ENCODE measurements at places on chromosomes 3 and 15.
A peak's percentile ranks its signal among the peaks of the same experiment; 100 is the strongest.

DNA sequence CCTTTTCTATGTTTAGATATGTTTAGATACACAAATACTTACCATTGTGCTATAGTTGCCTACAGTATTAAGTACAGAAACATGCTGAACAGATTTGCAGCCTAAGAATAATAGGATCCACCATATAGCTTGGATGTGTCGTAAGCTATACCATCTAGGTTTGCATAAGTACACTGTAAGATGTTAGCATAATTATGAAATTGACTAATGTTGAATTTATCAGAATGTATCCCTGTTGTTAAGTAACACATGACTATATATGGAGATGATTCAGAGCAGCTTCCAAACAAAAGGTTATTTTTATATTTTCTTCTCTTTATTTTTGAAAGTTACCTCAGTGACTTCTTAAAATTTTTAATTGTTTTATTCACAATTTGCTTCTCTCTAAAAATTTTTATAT is 2.4 kb downstream of the SLC28A2 start:
- DNase-seq, result no peak

- DNase-seq, result no peak
These were observed 85.6 kb upstream of the PIAS1 start for GRCh38 chr15:67968564-67968963.

DNA sequence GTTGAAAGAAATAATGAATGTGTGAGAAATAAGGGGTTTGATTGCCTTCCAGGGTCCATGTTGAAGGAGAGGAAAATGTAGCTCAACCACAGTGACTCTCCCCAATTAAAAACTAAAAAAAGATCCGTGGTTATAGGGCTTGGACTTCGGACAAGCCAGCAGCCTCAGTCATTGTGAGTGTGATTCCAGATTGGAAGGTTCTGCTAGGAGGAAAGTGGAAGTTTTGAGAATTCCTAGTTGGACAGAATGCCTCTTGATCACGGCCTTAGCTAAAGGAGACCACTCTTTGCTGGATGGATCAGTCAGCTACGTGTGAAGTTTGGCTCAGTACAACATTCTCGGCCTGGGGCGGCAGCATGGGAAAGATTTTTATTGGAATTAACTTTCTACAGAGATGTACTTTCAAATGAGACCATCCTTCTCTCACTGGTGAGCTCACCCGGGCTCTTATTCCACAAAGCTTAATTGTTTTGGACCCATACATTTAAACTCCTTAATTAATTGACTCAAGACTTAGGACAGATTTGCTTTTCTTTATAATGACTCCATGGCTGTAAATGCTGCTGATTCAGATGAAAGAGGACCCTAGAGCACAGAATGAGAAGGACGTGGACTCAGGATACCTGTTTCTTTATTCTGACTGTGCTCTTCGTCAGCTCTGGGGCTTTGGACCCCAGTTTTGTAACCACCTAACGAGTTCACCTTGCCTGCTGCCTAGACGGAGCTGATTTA is 27.5 kb downstream of the FLNB start:
- DNase-seq, result no peak

- DNase-seq, result no peak
These were observed 656.3 kb downstream of the RBMS3 start for GRCh38 chr3:29937185-29937584.

DNA sequence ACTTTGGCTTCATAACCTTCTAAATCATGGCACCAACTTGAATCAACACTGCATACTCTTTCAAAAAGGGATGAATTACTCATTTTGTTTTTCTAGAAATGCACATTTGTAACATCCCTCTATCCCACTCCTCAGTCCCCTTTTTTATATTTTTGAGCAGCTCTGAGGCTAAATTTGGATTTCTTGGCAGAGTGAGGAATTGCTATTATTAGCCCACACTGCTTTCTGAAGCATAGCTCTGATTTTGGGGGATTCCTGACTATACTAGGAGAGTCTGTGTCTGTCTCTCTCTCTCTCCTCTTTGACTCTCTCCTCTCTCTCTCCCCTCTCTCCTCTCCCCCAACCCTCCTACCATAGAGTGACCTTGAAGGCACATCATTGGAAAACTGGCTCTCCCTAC is 76.6 kb downstream of the RBPMS2 start:
- DNase-seq, result no peak

DNA sequence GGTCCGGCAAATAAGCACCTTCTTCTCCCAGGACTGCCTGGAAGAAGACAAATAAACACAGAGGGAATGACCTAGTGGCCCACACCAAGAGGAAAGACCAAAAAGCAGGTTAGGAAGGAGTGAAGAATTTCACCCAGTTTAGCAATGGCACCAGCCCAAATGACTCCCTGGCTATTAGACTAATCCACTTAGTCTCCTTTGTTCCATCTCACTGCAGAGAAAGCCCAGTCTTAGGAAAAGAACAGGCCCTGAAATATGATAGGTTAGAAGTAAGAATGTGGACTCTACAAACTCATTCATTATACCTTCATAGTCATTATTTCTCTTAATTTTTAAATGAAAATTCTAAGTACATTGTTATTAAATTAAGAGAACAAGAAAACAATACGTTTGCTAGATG is 23.2 kb downstream of the SERPINI2 start:
- DNase-seq, result no peak

- DNase-seq, result no peak
These were observed 24.7 kb downstream of the GOLGA6L2 start for GRCh38 chr15:23422099-23422945.

- DNase-seq, result no peak
These were observed 93.3 kb downstream of the ADAMTSL3 start for GRCh38 chr15:83747050-83747717.

DNA sequence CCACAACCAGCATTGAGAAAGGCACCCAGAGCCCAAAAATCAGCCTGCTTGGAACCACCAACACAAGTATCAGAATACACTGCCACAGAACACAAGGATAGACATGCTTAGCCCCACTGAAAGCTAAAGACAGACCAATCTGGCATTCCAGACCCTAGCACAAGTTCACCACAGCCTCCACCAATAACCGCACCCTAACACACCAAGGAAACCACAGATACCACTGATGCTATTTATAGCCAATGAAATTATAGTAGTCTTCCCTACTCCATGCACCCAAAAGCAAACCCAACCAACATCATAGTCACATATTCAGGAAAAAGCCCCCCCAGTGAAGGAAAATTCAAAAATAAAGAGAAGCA is 83.9 kb upstream of the STT3B start:
- no peak for DNase-seq

- DNase-seq, result peak; percentile 37
These were observed 59.8 kb upstream of the KLHL25 start for GRCh38 chr15:85854345-85855097.

- DNase-seq, result no peak
These were observed 369.0 kb downstream of the UNC13C start for GRCh38 chr15:54347082-54347827.

DNA sequence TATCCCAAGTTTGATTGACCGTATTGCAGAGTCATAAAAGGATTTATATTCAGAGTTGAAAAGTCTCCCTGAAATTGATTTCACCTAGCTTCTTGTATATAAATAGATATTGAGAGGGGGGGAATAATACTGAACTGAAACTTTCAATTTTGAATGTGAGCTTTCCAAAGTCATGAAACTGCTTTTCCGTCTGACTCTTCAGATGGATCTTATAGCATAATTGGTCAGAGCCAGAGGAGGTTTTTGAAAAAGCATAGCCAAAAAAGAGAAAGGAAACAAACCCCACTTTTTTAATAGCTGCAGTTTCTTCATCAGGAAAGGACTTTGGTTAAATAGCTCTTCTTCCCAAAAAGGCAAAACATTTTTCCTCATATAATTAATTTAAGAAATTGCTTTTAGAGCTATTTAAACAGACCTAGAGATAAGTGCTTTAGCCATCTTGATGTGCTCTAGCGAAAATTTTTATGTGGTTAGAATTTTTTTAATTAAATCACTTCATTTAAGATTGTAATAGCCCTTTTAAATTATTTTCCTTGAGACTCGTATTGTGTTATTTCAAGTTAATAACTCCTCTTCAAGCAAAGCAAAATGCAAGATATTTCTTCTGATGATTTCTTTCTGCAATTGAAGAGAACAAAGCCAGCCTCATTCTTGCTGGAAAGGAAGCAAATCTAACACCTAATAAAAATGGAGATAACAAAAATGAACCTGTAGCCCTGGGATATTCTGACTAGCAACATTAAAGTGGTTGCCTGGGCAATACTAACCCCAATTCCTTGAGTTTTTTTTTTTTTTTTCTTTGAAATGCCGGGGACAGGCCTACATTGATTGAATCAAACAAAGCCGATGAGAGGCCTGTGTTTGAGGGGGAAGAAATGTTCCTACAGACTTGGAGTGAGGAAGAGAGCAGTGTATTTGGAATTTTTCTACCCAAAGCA is 173.6 kb downstream of the PTPRG start:
- DNase-seq, result no peak

GRCh38 chr3:25044762-25045710 is 383.0 kb upstream of the RARB start:
- DNase-seq, result no peak

GRCh38 chr15:43067717-43068461 is 37.9 kb downstream of the UBR1 start:
- DNase-seq, result no peak

- no peak for DNase-seq
These were observed 102.0 kb downstream of the TBC1D5 start for GRCh38 chr3:17640466-17640865.

- DNase-seq, result no peak
These were observed 791.6 kb downstream of the ROBO1 start for GRCh38 chr3:78976200-78976599.

GRCh38 chr15:63196842-63197241 is 7.4 kb downstream of the RAB8B start:
- DNase-seq, result no peak

- no peak for DNase-seq
These were observed 227.7 kb upstream of the CNTN3 start for GRCh38 chr3:74842141-74842540.

DNA sequence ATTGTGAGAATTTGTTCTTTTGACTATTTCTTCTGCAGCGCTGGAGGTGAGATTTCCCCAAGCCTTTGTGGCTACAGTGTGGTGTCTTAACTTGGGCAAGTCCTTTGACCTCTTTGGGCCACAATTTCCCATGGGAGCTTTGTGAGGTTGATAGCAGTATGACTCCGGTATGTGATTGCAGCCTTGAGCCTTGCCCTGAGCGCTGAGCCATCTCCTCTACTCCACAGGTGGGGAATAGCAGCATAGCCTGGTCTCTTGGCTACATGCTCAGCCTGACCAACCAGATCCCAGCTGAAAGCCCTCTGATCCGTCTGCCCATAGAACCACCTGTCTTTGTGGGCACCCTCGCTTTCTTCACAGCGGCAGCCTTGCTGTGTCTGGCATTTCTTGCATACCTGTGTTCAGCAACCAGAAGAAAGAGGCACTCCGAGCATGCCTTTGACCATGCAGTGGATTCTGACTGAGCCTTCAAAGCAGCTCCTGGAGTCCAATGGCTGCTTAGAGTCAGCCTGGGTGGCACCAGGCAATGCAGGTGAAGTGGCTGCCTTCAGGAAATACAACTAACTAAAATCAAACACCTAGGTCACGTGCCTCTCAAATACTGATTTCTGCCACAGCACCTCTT is 30.0 kb upstream of the RPL14 start:
- no peak for DNase-seq

GRCh38 chr3:31252216-31253185 is 280.2 kb upstream of the STT3B start:
- no peak for DNase-seq

- DNase-seq, result no peak
These were observed 99.3 kb downstream of the MME start for GRCh38 chr3:155179437-155179827.

DNA sequence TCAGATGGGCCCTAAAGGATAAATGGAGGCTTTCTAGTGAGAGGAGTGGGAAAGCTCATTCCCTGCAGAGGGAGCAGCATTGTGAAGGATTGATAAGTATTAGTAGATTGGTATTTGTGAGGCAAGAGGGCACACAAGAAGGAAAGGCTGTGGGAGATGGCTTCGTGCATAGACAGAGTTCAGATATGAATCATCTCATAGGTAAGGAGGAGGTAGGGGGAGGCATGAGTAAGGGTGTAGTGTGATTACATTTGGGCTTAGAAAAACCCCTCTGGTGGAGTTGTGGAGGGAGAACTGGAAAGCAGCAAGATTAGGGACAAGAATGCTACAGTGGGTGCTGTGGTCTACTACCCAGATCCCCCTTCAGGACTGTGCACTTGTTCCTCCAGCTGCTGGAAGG is 29.6 kb downstream of the ONECUT1 start:
- DNase-seq, result no peak

DNA sequence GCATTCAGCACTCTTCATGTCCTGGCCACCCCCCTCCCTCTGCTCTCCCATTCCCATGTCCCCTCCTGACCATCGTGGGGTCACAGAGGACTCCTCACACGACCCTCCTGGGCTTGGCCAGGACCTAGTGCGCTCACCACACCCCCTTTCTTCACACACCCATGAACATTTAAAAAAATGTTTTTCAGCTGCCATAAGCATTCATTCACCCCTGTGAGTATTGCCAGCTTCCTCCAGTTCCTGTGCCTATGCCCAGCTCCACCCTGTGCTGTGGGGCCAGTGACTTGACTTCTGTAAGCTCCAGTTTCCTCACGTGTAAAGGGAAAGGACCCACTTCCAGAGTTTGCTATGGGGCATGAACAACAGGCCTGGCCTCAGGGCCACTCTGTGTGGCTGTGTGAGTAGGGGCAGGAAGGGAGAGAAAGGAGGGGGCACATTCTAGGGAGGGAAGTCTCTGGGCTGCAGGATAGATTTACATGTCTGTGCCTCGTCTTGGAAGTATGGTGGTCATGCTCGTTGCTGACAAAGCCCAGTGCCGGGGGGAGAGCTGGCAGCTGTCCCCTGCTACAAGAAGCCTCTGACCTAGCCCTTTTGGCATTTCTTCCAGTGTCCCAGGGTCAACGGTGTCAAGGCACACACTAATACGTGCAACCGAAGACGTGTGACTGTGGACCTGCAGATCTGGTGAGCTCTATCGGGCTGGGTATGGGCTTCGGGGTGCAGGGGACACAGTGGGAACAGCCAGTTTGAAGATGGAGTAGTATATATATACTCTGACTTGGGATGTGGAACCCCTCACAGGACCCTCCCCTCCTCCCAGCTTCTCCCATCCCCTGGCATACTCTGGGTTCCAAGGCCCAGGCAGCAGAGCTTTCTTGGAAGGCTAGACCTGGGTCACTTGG is 22.8 kb downstream of the ESYT3 start:
- DNase-seq, result no peak

- DNase-seq, result no peak
These were observed 265.0 kb downstream of the TAFA4 start for GRCh38 chr3:68667346-68667745.

All from stimulated activated CD4-positive, alpha-beta T cell treated with anti-CD3 and anti-CD28 coated beads, Interleukin-2, amount 100 ng/mL, for 4 hours (primary cell).